ENCODE measurements at places on chromosomes 2 and 18. TPM values are rescaled to one million over a fixed set of nuclear protein-coding genes. Genes with fewer than 3 reads are reported as not detected.

DNA sequence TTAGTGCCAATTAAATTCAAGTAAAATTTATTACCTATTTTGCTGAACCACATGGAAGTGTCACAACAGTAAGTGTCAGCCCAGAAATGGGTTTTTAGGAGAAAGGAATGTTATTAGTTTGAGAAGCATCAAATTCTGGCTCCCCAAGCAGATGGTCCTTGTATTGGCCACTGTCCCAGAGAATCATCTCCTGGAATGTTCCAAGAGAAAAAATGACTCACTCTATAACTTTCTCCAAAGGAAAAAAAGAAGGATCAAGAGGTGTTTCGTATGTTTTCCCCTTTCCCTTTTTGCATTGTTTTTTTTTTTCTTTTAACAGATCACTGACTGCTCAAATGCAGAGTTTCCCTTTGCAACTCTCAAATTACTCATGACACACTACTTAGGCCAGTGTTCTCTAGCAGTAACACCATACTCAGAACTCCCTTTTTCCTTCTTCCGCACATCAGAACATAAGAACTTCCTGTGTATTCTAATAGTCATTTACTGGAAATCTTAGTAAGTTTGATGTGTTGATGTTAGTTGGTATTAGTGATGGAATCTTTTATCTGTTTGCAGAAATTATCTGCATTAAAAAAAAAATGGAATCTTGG, 390.3 kb downstream of the GPD2 start:
- H3K4me3 ChIP-seq = peak overlapping the region; percentile 19
- no peaks in the 10 kb centered on the region for H3K36me3 ChIP-seq
- 0 out of 2 replicates have a peak overlapping the region, but pooled peaks have one; percentile 3 for H3K27ac ChIP-seq
- no peaks in the 10 kb centered on the region for H3K27me3 ChIP-seq
- DNase-seq = peak; percentile 57
- H3K4me1 ChIP-seq = peaks cover 11% of the 10 kb centered on the region

- no peak overlapping the region for H3K27ac ChIP-seq
- H3K4me3 ChIP-seq = no peak overlapping the region
- DNase-seq = peak; percentile 57
- no peaks in the 10 kb centered on the region for H3K27me3 ChIP-seq
- H3K4me1 ChIP-seq = no peaks in the 10 kb centered on the region
Observed at GRCh38 chr18:70781860-70782453, 493.1 kb downstream of the SOCS6 start.

DNA sequence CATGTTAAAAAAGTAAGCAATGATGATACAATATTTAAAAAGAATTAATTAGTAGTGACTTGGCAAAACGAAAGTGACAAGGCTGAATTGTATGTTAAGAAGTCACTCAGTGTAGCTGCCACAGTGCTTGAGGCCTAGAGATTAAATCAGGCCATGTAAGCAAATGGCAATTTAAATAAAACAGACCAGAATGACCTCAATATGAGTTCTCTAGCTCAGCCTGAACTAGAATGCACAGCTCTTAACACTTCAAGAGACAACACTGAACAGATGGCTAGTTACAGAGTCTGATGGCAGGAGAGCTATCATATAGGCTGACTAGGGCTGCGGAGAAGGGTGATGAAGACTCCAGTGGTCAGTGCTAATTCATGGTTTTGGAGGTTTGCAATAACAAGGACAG, 117.9 kb upstream of the ZBTB14 start:
- no peaks in the 10 kb centered on the region for H3K4me1 ChIP-seq
- H3K27me3 ChIP-seq = no peaks in the 10 kb centered on the region
- no peaks in the 10 kb centered on the region for H3K36me3 ChIP-seq
- no peak overlapping the region for H3K4me3 ChIP-seq

GRCh38 chr2:16763493-16763899, 97.9 kb upstream of the CYRIA start:
- no peaks in the 10 kb centered on the region for H3K36me3 ChIP-seq
- H3K4me3 ChIP-seq = no peak overlapping the region
- peaks cover 2% of the 10 kb centered on the region for H3K27me3 ChIP-seq
- no peak overlapping the region for H3K27ac ChIP-seq
- no peak for DNase-seq
- no peaks in the 10 kb centered on the region for H3K4me1 ChIP-seq

DNA sequence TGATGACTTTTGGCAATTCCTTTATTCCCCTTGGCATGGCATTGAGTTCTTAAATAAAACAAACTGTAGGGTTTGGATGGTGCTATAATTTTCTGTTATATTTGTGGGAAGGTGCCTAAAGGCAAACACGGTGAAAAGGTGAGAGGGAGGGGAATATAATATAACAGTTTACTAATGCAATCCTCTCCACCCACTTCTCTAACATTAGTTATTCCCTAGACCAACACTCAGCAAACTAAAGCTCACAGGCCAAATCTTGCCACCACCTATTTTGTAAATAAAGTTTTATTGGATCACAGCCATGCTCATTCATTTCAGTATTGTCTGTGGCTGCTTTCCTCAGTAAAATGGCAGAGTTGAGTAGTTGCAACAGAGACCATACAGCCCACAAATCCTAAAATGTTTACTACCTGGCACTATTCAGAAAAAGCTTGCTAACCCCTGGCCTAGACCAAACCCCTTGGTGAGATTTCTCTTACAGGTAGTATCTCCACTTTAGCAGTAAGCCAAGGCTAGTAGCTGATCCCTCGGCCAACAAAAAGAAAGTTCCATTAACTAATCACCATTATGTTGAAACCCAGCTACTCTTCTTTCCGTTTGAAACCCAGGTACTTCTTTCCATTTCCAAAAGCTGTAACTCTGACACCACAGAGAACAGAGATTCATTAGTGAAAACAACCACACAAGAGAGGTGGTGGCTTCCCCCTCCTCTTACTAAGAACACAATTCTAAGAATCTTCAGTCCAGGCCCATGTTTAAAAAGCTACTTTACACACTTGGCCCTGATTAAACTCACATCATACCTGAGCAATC, 136.1 kb upstream of the CHAC2 start:
- H3K36me3 ChIP-seq = no peaks in the 10 kb centered on the region
- no peaks in the 10 kb centered on the region for H3K27me3 ChIP-seq
- DNase-seq = no peak
- no peak overlapping the region for H3K27ac ChIP-seq
- H3K4me1 ChIP-seq = no peaks in the 10 kb centered on the region

DNA sequence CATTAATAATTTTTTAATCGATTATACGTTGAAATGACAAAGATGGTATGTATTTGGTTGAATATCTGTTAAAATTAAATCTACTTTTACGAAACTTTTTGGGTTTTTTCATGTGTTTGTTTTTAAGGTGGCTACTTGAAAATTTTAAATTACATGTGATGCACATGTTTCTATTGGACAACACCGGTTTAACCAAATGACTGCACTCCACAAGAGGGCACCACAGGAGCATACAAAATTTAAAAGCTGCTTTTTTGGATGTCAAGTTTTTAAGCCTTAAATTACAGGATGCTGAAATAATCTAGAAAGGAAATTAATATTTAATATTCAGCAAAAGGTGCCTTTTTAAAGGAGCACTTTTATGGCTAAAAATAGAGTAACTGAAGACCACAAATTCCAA, 98.7 kb downstream of the ACVR1 start:
- no peaks in the 10 kb centered on the region for H3K4me1 ChIP-seq
- no peaks in the 10 kb centered on the region for H3K27me3 ChIP-seq
- H3K4me3 ChIP-seq = no peak overlapping the region
- peak; percentile 70 for DNase-seq
- H3K36me3 ChIP-seq = peaks cover 42% of the 10 kb centered on the region

- H3K36me3 ChIP-seq = no peaks in the 10 kb centered on the region
- H3K4me1 ChIP-seq = no peaks in the 10 kb centered on the region
- H3K4me3 ChIP-seq = no peak overlapping the region
- H3K27ac ChIP-seq = no peak overlapping the region
Observed at GRCh38 chr2:95366514-95366913, 36.0 kb upstream of the FAHD2A start.

DNA sequence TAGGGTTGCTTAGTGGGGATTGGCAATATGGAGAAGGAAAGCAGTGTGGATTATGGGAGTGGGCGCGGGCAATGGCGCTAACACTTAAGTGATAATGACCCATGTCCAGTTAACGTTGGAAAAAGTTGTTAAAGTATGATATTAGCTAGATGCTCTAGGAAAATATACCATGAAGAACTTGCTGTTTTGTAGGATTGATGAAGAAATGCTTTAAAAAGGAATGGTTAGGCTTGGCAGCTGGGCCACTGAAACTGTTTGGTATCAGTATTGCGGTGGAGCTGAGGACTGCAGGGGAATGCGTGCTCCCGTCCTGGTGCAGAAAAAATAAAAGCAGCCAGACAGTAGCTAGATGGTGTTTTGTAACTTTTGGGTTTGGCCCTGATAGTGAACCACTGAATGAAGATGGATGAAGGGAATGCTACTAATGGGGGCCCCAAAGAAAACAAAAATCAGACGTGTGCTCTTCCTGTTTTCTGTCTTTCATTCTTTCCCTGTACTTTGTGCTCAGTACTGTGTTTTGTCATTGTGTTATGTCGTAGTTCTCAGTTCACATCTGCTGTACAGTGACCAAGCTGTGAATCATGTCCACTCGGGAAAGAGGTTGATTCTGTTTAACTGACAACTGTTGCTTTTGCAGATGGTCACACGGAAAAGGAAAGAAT, 999 bp downstream of the INSIG2 start:
- peak overlapping the region; percentile 92 for H3K4me3 ChIP-seq
- DNase-seq = peak; percentile 82
- H3K36me3 ChIP-seq = no peaks in the 10 kb centered on the region
- H3K27me3 ChIP-seq = no peaks in the 10 kb centered on the region
- peaks cover 11% of the 10 kb centered on the region for H3K4me1 ChIP-seq

GRCh38 chr2:218896501-218897393, 16.1 kb downstream of the WNT10A start:
- no peak for DNase-seq
- H3K27ac ChIP-seq = no peak overlapping the region
- H3K36me3 ChIP-seq = no peaks in the 10 kb centered on the region
- H3K4me3 ChIP-seq = no peak overlapping the region
- H3K27me3 ChIP-seq = peaks cover 54% of the 10 kb centered on the region

DNA sequence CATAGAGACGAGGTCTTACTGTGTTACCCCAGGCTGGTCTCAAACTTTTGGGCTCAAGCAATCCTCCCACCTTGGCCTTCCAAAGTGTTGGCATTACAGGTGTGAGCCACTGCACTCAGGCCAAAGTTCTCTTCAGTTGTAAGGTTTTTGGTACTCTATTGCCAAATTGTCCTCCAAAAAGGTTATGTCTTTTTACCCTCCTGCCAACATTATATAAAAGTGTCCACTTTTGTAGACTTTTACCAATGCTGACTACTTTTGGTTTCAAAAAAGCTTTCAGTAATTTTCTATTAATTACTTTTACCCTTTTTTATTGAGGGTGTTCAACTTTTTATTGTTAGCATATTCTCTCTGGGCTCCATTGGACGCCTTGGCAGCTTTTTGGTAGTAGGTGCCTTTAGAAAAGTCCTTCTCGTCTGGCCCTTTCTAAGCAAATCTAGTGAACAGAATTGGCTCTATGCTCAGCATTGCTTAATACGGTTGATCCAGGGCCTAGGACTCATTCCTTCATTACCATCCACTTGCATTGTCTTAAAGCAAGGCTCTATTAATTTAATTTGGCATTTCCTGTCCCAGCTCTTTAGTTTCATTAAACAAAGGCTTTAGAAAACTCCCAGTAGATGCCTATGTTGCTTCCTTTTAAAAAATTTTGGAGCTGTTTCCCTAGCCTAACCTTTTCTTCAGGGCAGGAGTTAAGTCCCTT, 16.7 kb upstream of the IL1A start:
- no peak for DNase-seq
- H3K27ac ChIP-seq = no peak overlapping the region

GRCh38 chr2:118186858-118187254, 98.6 kb downstream of the INSIG2 start:
- no peaks in the 10 kb centered on the region for H3K27me3 ChIP-seq
- peak overlapping the region; percentile 79 for H3K4me3 ChIP-seq
- DNase-seq = no peak
- no peaks in the 10 kb centered on the region for H3K36me3 ChIP-seq

DNA sequence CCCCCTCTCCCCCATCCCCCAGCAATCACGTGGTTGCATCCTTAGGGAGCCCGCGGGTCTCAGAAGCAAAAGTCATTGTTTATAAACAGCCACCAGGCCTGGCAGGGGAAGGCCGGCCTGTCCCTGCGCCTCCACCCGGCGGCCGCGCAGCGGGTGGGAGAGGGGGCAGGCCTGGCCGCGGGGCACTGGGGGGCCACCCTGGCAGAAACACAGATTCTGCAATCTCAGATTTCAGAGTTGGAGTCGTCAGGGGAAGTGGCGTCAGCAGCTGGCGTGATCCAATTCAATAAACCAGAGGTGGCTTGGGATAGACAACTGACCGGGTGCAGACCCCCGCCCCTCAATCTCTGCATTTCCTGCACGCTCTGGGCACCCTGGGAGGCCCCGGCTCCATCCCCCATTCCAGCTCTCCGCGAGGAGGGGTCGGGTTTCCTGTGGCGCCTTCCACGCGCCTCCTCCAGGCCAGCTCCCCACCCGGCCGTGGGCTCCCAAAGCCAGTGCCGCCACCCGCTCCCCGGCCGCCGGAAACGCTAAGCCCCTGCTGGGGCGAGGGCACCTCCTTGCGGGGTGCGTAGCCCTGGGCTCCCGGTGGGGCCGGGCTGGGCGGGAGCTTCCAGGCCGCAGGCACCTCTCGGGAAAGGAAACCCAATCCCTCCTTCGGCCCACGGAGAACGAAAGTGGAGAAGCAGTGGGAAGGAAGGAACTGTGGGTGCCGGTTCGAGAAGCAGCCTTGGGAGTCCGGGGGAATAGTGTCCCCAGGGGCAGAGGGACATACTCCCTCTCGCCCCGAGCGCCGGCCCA, 1.1 kb downstream of the BIN1 start:
- no peaks in the 10 kb centered on the region for H3K36me3 ChIP-seq
- no peaks in the 10 kb centered on the region for H3K27me3 ChIP-seq
- H3K27ac ChIP-seq = peak overlapping the region; percentile 41
- peak; percentile 57 for DNase-seq

DNA sequence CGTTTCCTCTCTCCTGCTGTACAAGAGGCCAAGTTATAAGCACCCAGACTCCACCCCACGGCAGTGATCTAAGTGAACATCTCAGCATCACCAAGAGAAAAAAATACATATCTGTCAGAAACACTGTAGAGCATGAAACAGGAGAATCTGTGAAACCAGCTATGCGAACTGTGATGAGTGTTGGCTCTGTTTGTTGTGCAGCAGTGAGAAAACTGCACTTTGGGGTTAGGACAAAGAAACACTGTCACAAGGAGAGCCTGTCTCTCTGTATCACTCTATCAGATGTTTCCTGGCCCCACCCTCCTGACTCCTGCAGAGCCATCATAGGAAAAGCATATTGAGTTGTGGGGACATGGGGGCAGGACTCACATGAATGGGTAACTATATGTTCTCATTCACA, 87.1 kb downstream of the LAMA3 start:
- H3K27me3 ChIP-seq = no peaks in the 10 kb centered on the region
- H3K36me3 ChIP-seq = no peaks in the 10 kb centered on the region
- no peak overlapping the region for H3K4me3 ChIP-seq
- no peak for DNase-seq

The IL37 gene
- not detected for total RNA-seq

The ELOA2 gene
- total RNA-seq = not detected

The ASB1 gene
- total RNA-seq = 35.5 TPM

The TMEM200C gene
- not detected for total RNA-seq

The MBP gene
- 2.7 TPM for total RNA-seq

The MC5R gene
- total RNA-seq = not detected
